ENCODE measurements at places on chromosomes 2 and 18.

GRCh38 chr2:75077909-75078308 lies 119.5 kb downstream of the POLE4 start:
- DNase-seq, result no peak

GRCh38 chr18:77013811-77014521 lies 118.6 kb downstream of the MBP start:
- DNase-seq, result no peak

- DNase-seq, result no peak
These were observed 125.8 kb downstream of the MTCL1 start for GRCh38 chr18:8831112-8831511.

GRCh38 chr2:216057688-216058193 lies 23.9 kb downstream of the PECR start:
- DNase-seq, result peak; percentile 75

DNA sequence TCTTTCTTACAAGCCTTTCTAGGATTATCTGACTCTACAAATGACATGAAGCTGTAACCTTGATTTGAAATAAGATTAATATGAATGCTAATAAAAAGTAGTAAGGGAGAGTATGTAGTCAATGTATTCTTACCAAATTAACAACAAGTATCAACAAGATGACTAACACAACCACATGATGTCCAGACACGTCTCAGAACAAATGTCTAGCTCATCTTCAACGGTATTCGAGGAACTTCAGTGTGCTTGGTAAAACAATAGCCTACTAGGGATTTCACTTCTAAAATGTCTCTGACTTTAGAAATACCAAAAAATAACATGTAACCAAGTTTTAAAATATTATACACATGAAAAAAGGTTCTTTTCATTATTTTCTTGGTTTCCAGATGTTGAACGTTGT lies 3.4 kb downstream of the HDLBP start:
- peak; percentile 45 for DNase-seq

GRCh38 chr18:5982332-5982731 lies 87.0 kb upstream of the TMEM200C start:
- no peak for DNase-seq

DNA sequence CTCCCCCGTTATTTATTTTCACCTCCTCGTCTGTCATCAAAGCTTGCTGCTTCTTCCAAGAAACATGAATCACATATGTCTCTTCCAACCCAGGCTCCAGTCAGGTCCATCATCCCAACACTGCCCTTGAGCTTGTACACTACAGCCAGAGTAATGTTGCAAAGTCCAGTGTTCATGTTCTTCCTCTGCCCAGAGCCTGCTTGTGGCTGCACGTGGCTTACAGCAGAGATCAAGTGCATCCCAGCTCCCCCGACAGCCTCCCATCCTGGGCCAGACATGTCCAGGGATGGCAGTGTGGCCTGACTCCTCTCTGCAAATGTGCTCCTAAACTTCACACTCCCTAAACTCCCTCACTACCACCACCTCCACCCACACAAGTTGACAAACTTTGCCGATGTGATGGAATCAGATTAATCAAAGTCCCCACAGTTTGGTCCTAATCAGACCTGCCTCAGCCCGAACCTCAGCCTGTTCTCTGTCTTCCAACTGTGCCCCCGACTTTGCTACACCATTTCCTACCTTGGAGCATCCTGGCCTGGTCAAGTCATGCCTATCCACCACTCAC lies 54.2 kb upstream of the MAPRE3 start:
- DNase-seq, result no peak

DNA sequence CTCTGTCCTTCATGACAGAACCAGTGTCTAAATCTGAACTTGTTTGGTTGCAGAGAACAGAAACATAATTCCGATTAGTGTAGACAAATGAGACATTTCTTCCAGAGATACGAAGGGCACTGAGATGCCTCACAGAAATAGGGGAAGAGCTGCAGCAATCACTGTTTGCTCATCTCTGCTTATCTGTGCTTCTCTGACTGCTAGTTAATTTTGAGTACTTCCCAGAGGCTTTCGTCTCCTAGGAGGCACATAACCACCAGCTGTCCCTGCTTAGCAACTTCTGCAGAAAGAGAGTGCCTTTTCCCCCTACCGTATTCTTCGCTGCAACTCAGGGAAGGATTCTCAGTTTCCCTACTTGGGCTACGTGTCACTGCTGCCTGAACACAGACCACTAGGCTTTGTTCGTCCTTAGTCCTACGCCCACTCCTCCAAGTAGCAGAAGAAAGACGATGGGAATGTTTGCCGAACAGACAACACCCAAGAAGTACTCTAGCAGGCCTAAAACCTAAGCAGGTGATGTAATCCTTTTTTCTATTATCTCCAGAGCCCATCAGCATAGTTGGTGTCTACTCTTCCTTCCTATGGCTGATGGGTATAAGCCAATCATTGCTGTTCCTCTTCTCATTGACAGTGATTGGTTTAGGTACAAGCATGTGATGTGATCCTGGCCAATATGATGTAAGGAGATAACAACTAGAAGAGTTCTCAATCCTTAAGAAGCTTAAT lies 63.6 kb downstream of the TNP1 start:
- DNase-seq, result no peak

DNA sequence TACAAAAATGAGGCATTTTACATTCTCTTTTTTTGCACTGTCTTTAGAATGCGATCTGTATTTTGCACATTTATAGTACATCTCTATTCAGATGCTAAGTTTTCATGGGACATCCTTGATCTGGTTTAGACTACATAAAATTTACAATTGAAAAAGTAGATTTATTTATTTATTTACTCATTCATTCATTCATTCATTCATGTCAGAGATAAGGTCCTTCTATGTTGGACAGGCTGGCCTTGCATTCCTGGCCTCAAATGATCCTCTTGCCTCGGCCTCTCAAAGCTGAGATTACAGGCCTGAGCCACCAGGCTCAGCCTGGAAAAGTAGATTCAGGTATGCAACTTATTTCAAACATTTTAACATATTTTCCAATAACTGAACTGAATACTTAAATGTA lies 16.0 kb upstream of the DCTN1 start:
- DNase-seq, result no peak

- DNase-seq, result no peak
These were observed 29.4 kb downstream of the RHBDD1 start for GRCh38 chr2:226865273-226865672.

GRCh38 chr2:190486037-190486623 lies 48.4 kb downstream of the NEMP2 start:
- DNase-seq, result no peak

GRCh38 chr2:20584399-20585358 lies 66.2 kb downstream of the HS1BP3 start:
- DNase-seq, result peak; percentile 99

- no peak for DNase-seq
These were observed 256.0 kb downstream of the BCL11A start for GRCh38 chr2:60297296-60298005.

- no peak for DNase-seq
These were observed 93.9 kb downstream of the KLF7 start for GRCh38 chr2:207071820-207072219.

- no peak for DNase-seq
These were observed 52.6 kb downstream of the PPP4R1 start for GRCh38 chr18:9561759-9562158.

GRCh38 chr2:10252224-10252623 lies 50.5 kb upstream of the HPCAL1 start:
- DNase-seq, result no peak

- DNase-seq, result no peak
These were observed 15.9 kb upstream of the LRRTM4 start for GRCh38 chr2:77538031-77538430.

- no peak for DNase-seq
These were observed 79.3 kb upstream of the MMADHC start for GRCh38 chr2:149666809-149667320.

DNA sequence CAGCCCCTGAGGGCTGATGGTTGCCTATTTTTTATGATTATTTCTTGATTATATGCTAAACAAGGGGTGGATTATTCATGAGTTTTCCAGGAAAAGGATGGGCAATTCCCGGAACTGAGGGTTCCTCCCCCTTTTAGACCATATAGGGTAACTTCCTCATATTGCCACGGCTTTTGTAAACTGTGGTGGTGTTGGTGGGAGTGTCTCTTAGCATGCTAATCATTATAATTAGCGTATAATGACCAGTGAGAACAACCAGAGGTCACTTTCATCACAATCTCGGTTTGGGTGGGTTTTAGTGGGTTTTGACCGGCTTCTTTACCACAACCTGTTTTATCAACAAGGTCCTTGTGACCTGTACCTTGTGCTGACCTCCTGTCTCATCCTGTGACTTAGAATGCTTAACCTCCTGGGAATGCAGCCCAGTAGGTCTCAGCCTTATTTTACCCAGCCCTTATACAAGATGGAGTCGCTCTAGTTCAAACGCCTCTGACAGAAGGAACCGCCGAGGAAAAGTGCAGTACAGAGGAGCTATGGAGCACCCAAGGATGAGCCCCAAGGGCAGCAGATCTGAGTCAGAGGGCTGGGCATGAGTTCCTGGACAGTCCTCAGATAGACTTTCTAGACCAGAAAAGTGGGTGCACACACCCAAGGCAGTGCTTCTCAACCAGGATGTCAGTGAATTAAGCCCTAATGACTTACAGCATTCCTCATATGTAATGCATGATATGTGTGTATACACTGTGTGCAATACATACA lies 37.1 kb upstream of the ASAP2 start:
- no peak for DNase-seq

GRCh38 chr2:110682872-110683271 lies 5.0 kb upstream of the BUB1 start:
- no peak for DNase-seq

DNA sequence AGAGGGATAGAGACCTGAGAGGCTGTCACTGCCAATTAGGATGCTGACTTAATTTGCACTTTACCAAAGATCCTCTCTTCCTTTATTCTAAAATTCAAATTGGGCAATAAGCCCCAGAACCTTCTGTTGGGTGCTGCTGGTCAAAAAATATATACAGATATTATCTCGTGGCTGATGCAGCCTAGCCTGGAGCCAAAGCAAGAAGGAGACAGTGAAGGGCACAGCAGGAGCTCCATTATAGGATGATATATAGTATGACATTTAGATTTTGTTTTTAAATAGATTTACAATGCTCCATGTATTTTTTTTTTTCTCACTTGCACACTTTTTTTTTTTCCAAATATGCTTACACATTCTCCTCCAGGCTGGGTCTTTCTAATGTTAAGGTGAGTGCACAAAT lies 579.3 kb downstream of the PIK3C3 start:
- no peak for DNase-seq

GRCh38 chr2:67548317-67549201 lies 151.4 kb downstream of the ETAA1 start:
- no peak for DNase-seq

- no peak for DNase-seq
These were observed 24.6 kb downstream of the GCA start for GRCh38 chr2:162368494-162368893.

- DNase-seq, result no peak
These were observed 111.9 kb upstream of the TANK start for GRCh38 chr2:161048317-161048716.

DNA sequence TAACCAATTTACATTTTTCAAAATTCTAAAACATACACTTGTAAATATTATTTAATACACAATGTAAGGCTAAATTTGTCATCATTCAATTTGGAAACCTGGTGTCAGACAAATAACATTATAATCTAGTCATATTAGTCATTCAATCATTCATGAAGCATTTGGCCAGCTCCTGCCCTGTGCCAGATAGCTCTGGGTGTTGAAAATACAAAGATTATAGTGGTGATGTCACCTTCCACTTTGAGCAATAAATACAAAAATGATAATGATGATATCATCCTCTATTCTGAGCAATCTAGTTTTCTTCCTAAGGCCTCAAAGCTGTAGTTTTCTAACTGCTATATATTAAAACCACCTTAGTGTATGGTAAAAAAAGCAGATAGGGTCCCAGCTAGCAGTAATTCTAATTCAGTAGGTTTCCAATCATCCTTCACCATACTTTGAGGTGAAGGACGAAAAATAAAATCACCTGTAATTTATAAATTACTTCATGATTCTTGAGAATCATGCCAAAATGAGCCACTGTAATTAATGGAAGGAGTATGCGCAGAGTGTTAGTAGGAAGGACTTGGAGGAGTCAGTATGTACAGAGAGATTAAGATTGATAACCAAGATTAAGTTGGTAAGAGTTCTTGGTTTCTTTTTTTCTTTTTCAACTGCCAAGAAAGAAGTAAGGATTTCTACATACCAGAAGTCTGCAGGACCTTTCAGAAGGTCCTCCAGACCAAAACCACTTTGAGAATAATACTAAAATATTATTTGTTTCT lies 23.2 kb downstream of the MEMO1 start:
- peak; percentile 78 for DNase-seq

DNA sequence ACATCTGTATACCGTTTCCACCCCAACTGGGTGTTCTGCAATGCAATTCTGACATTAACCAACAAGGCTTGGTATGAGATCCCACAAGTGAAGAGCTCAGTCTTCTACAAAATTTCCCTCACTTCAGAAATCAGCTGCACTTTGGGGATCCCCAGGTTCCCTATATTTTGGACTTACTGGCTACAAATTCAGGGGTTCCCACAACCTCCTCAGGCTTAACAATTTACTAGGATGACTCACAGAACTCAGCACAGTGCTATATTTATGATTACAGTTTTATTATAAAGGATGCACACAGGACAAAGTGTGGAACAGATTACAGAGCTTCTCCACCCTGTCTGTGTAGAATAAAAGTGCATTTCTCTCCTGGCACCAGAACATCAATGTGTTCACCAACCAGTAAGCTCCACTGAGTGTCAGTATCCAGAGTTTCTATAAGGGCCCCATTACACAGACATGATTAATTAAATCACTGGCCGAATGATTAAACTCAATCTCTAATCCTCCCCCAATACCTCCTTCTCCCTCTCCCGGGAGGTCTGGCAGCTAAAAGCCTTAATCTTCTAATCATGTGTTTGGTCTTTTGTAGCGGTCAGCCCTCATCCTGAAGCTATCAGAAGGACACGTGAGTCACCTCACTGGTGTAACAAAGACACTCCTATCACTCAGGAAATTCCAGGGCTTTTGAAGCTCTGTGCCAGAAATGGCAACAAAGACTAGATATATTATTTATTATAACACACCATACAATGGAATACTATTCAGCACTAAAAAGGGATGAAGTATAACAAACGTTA lies 84.6 kb downstream of the SLC66A3 start:
- peak; percentile 30 for DNase-seq

DNA sequence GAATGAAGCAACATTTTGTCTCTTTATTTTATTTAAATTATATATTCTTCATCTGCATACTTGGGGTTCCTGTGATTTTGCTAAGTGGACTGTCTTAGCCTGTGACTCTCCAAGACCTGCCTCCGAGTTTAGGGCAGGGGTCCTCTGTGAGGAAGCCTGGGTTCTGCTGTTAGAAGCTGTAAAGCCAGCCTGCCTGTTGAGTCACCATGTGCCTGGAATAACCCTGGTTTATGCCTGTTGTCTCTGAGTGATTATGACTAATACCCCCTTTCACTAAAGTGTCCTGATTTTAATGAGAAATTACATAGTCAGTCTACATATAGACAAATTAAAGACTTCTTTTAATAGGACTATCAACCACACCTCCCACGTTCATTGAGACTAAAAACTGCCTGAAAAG lies 369.1 kb downstream of the ZNF521 start:
- no peak for DNase-seq

GRCh38 chr2:139031722-139032121 lies 251.5 kb upstream of the NXPH2 start:
- DNase-seq, result no peak
